Activated T-cell treated with anti-CD3 and anti-CD28 coated beads, Interleukin-2, amount 50 U/mL, for 72 hours (primary cell): ENCODE measurements at places on chromosomes 13 and 19.

DNA sequence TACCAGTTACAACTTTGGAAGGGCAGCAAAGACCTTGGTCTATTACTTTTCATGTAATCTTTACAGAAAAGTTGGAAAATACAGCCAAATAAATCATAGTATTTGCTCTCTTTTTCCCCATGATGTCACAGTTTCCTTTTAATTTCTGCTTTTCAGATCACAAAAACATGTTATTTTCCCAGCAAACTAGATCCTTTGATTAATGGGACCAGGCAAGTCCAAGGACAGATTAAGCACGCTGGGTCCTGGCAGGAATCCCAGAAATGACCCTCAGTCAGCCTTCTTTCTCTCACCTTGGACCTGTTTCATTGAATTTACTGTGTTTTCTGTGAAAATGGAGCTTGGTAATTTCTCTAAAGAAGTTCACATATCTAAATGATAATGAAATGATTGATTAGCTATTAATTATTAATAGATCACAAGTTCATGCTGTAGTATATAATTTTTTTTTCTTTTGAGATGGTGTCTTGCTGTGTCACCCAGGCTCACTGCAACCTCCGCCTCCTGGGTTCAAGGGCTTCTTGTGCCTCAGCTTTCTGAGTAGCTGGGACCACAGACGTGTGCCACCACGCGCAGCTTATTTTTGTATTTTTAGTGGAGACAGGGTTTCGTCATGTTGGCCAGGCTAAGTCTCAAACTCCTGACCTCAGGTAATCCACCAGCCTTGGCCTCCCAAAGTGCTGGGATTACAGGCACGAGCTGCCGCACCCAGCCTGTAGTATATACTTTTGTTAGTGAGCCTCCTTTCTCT is 16.0 kb downstream of the SPATA13 start:
- no peak for DNase-seq

- DNase-seq = peak; percentile 77
Observed at GRCh38 chr13:20161275-20161950, 561 bp upstream of the GJA3 start.

- no peak for DNase-seq
Observed at GRCh38 chr19:34766386-34766785, 6.6 kb downstream of the ZNF599 start.

GRCh38 chr13:31914843-31915242 is 116.7 kb upstream of the FRY start:
- no peak for DNase-seq

DNA sequence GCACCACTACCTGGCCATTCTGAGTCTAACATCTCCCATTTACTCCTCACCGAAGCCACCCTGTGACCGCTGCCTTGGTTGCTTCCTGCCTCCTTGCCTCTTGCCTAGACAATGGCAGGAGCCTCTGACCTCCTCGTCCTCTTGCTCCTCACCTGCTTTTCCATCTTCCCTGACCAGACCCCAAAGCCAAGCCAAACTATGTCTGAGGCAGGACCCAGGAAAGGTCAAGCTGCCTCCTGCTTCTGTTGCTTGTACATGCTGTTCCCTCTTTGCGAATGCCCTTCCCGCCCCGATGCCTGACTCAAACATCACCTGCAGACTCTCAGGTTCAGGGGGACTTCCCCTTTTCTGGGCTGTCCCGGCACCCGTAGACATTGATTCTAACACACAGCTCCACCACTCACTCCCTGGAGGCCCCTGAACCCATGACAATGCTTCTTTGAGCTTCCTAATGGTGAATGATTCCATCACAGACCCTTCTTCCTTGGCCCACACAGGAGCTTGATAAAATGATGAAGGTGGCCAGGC is 60.8 kb downstream of the F2RL3 start:
- DNase-seq = no peak
